ENCODE measurements at places on chromosomes 5 and 9. TPM values are rescaled to one million over a fixed set of nuclear protein-coding genes. Genes with fewer than 3 reads are reported as not detected.
A peak's percentile ranks its signal among the peaks of the same experiment; 100 is the strongest.

TAF11L11 gene
- total RNA-seq = not detected

FBP1 gene
- total RNA-seq = 7.4 TPM

SLC22A5 gene
- total RNA-seq = 23.3 TPM

NSD1 gene
- 52.2 TPM for total RNA-seq

ZNG1A gene
- 70.1 TPM for total RNA-seq

PAX5 gene
- 0.59 TPM for total RNA-seq

DNA sequence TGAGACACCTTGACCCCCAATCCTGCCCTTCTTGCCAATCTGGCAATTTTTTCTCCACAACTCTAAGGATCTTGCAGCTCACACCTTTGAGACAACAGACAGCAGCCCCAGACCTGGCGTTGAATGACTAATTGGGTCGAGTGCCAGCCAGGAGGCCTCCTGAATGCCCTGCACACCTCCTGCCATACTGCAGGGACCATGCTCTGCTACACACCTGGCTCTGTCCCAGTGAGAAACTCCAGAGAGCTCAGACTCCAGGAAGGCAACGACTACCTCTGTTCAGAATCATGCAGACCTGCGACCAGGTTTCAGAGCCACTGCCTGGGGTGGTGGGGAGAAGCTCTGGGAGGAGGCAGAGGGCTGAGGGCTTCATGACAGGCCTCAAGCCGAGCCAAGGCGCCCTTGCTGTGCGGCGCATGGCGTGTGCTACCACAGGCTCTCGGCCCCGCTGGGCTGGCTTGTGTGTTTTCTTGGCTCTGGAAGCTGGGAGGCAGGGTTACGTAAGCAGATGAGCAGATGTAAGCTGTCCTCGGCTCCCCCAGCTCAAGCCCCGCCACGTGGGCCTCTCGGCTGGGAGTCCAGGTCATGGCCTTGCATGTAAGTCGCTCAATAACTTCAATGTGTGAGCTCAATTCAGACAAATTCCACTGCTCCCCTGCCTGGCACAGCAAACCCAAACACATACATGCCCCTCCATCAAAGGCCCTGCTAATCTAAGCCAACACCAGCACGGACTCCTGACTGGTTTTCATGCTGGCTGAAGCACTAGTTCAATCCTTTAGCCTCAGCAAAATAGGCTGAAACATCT lies 27.5 kb downstream of the B4GALT1 start:
- peak; percentile 39 for DNase-seq

DNA sequence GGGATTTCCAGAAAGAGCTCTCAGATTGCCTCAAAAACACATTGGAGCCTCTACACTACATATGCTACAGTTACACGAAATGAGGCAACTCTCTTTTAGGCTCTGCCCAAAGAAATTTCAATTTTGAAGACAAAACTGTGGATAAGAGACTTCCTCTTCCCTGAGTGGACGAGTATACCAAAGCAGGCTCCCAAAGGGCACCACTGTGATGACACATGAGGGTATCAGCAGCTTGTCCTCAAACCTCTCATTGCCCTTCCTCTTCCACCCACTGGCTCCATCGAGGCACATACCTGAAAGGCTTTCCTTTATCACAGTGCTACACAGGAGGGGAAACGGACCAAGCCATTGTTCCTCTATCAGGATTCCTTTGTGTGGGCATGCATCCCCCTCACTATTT lies 11.3 kb downstream of the CKMT2 start:
- no peak for DNase-seq

DNA sequence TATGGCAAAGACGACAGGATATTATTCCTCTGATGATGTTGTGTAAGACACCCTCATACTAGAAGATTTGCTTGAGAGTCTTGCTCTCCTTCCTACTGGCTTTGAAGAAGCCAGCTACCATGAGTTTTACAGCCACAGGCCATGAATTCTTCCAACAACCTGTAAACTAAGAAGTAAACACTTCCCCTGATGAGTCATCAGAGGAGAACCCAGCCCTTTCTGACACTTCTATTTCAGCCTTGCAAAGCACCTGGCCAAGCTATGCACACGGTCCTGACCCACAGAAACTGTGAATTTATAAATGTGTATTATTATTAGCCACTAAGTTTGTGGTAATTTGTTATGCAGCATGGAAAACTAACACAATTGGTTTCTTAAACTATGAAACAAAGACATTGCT lies 288.8 kb upstream of the ADAMTSL1 start:
- DNase-seq = no peak

- no peak for DNase-seq
Observed at GRCh38 chr5:62093976-62094375, 212.0 kb upstream of the KIF2A start.

DNA sequence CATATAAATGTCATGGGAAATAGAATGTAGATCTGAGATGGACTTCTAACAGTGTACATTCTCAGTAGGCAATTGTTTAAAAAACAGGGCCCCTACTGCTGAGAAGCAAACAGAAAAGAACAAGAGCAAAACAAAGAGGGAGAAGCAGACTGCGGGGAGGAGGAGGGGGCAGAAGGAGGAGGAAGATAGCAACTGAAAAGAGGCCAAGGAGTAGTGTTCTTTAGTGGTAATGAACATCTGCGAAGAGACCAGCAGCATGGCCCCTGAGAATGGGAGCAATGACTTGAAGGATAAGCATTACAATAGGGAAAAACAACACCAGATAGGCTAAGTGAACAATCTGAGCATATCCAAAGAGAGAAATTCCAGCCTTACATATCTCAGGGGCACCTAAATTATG lies 36.8 kb downstream of the HAPLN1 start:
- no peak for DNase-seq

DNA sequence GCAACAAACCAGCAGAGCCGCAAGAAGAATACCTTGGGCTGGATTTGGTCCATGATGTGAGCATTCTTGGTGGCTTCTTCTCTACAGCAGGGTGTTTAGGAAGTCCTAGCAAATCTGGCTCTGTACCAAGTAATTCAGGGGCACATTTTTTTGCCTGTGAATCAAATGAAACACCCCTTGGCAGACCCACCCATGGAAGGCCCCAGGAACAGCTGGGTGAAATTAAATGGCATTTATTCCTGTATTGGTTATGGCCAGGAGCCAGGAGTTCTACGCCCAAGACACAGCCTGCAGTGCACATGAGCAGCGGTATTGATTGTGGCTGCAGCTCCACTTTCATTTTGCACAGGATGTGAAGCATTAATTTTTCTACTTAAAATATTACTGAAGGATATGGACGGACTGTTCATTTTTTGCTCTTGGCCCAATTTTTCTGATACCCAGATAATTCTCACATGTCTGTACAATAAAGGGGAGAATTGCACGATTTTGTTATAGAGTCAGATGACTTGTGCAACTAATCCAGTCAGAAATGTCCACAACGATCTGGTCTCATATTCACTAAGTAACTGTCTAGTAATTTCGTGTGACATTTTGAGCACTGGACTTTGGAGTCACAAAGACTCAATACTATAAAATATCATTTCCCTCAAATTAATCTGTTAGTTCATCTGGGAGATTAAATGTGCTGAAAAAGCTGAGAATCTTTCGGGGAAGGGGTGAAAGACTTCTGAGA lies 120.7 kb upstream of the APC start:
- DNase-seq = no peak

- no peak for DNase-seq
Observed at GRCh38 chr5:99169309-99169708, 240.5 kb upstream of the CHD1 start.

DNA sequence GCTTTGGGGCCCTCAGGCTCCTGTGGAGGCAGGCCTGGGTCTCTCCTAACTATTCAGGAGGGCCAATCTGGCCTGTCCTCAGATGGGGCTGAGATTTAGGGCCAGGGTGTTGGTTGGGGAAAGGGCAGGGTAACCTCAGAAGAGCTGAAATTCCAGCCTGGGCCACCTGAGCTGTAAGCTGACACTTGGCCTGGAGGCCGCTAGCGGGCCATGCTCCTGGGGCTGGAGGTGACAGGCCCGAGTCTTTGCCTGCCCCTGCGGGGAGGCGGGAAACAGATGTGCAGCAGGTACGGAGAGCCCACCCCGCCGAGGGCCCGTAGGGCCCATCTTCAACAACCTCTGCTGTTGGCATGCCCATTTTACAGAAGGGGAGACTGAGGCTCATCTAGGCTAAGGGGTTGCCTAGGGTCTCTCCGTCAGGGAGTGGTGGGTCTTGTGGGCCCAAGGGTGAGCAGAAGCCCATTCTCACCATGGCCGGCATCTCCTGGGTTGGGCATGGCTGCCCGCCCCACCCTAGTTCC lies 69.5 kb downstream of the RXRA start:
- DNase-seq = no peak

- no peak for DNase-seq
Observed at GRCh38 chr5:88861231-88861630, 21.8 kb downstream of the MEF2C start.

DNA sequence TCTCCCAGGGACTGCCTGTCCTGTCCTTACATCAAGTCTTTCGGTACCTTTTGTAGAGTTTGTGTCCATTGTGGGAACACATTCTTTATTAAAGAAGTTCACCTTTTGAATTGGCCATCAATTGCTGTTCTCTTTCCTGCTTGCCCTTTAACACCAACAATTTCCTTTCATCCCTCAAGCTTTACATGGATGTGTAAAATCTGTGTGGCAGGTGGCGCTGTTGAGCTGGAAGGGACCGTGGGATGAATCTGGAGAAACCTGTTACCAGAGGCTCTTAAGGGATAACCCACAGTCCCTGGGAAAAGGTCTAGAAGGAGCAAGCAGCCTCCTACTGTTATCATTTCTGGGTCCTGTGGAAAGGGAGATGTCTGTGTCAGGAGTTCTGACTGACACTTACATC lies 7.9 kb upstream of the ZFP62 start:
- DNase-seq = peak; percentile 87

DNA sequence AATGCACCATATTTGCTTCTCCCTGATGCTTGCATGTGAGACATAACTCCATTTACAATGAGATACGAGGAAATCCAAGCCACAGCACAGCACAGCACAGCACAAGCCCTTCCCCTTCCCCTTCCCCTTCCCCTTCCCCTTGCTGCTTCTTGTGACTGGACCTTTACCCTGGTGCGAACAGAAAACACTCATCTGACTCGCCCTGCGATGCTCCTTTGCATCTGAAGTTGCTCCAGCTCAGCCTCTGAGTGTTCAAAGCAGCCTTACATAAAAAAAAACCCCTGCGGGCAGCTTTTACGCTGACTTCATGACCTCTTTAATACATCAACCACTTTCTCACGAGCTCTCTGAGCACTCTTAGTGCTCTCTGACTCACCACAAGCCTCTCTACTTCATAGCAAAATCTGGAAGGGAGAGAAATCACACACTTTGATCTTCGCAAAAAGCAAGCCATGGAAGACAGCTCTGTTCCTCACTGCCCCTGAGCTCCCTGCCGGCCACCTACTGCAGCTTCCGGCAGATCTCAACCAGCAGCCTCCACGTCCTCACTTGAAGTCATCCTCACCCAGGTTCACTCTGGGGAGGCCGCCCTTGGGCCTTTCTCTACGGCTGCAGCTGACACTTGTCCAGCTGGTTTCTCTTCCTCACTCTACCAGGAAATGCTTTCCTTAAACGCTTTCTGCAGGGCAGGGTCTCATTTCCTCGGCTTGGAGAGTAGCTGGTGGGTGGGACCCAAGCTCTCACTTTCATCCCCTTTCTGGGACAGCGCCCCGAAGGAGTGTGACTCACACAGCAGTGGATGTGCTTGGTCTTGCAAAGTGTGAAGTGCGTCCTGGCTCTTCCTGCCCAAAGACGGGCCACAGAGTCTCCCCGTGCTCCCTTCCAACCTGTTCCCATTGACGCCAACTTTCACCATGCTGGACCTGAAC lies 5.3 kb downstream of the SLC34A1 start:
- peak; percentile 61 for DNase-seq

GRCh38 chr5:157566902-157567489 lies 8.6 kb downstream of the ADAM19 start:
- DNase-seq = no peak

DNA sequence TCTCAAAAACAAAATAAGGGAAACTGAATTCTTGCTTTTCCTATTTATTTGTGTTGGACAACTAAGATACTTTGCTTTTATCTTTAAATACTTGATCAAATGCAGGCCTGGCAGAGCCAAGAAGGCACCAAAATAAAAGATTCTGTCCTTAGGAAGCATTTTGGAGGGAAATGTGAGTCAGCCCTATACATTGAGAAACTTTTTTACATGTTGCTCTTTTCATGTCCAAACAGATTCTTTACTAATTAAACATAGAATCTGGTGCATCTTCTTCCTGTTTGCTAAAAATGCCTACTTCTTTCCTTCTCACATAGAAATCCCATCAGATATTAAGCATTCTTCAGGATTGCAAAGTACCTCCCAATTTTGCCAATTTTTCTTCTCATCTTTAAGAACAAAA lies 1160.4 kb downstream of the EFNA5 start:
- no peak for DNase-seq

DNA sequence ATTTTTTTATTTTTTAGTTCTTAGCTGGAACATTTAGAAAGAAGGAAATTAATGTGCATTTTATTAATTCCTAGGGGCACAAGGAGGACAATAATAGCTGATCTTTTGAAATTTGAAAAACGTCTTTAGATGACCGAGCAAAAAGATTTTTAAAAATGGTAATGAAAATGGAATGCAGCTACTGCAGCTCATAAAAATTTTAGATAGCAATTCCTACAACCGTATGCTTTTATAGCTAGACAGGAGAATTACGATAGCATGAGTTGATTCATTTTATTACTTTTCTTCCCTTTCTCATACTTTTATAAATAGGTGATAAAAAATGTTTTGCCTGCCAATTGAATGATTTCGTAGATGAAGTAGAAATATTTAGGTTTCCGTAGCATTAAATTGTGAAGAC lies 13.7 kb upstream of the RUFY1 start:
- DNase-seq = no peak

DNA sequence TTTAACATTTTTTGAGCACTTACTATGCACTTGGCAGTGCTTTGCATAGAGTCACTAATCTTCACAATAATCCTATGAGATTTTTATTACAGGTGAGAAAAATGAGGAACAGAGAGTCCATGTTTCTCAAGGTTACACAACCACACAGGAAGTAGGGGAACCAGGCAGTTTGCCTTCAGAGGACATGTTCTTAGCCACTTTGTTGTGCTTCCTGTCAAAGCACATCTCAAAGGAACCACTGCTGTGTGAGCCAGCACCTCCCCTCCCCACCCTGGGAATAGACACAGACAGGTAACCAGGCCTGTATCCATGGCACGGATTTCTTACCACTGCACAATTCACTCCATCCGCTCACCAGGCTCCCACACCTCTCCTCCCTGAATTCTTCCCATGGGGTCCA lies 6.3 kb upstream of the DNAJB5 start:
- no peak for DNase-seq

DNA sequence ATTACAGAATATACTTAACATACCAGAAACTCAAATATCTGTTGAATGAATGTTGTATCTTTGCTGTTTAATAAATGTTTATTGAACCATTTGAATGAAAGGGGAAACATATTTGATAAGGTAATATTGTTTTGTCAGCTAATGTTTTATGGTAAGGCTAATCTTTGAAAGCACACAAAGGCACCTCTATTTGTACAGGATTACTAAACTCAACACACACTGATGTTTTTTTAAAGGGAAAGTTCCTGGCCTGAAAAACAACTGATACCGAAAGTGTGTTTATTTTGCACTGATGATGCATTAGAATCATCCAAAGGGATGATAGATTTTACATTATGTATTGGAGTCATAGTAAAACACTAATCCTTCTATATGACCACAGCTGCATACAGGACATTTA lies 82.5 kb downstream of the ADCY2 start:
- no peak for DNase-seq

All from breast epithelium (tissue), 4 donors.